Hypothalamus (tissue), 51 donors: ENCODE measurements at places on chromosomes 5 and 9.
A peak's percentile ranks its signal among the peaks of the same experiment; 100 is the strongest.

DNA sequence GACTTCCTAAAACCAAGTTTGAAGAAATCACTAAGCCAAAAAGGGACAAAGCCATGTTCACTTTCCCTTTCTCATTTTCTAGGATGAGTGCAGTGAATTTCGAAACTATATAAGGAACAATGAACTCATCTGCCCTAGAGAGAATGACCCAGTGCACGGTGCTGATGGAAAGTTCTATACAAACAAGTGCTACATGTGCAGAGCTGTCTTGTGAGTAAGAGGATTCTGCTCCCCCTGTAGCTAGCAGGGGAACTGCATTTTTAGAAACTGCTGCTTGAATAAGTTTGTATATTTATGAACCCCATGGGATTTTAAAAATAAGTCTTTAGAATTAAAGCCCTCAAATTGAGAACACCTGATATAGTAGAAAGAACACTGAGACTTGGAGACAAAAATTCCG lies 42.7 kb upstream of the SPINK14 start:
- no peak for DNase-seq

- no peak for DNase-seq
Measured at GRCh38 chr5:17196697-17197096, 20.7 kb upstream of the BASP1 start.

GRCh38 chr9:112495614-112496013 lies 9.0 kb downstream of the KIAA1958 start:
- DNase-seq: no peak

- no peak for DNase-seq
Measured at GRCh38 chr5:126692971-126693370, 84.0 kb upstream of the LMNB1 start.

DNA sequence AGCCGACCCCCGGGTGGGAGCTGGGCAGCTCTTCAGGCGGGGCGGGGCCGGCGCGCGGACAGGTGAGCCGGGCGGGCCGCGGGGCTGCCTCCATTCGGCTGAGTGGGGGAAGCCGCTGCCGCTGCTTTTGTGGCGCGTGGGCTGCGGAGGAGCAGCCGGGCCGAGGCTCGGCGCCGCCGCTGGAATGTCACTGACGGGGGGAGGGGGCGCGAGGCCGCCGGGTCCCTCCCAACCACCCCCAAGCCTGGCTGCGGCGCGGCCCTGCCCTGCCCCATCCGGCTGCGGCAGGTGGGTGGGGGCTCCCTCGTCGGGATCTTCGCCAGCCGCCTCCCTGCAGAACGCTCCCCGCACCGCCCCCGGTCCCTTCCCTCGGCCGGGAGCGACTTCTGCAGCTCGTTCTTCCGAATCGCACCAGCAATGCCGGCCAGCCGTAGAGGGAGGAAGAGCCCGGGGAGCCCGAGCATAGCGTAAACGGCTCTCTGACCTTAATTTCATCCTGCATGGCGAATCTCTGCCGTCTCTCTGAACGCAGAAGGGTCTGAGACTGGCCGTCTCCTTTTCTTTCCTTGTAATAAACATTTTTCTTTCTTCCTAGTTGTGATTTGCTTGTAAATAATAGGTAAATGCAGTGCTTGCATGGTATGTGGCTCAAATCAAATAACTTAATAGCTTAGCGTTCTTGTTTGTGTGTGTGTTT lies 505 bp downstream of the SPTAN1 start:
- peak; percentile 35 for DNase-seq

DNA sequence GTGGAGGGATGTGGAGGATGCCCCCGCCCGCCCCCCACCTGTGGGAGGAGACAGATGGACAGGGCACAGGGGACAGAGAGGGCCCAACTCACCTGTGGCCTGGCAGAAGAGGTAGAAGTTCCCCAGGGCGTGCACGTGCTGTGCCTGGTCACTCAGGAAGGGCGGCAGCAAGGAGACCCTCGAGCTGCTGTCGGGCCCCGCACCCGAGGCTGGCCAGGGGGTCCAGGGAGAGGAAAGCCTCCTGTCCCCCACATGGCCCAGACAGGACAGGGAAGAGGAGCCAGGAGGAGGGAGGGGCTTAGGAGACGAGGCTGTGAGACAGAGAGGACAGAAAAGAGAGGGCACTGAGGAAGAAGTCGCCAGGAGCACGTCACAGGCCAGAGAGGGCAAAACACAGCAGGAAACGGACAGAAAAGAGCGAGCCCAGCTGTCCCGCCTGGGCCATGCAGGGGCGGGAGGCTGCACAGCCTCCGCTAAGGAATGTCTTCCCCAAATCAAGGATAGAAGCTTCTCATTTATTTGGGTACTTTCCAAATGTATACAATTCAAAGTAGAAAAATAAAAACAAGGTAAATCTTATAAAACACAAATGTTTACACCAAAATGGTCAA lies 58.5 kb downstream of the SECISBP2 start:
- DNase-seq: no peak

- DNase-seq: no peak
Measured at GRCh38 chr5:4523038-4523437, 617.1 kb upstream of the ADAMTS16 start.

GRCh38 chr9:76592091-76592973 lies 133.3 kb downstream of the GCNT1 start:
- DNase-seq: no peak

- DNase-seq: no peak
Measured at GRCh38 chr5:170275376-170275994, 22.1 kb downstream of the LCP2 start.

- DNase-seq: no peak
Measured at GRCh38 chr9:93007529-93008058, 50.9 kb upstream of the SUSD3 start.

GRCh38 chr5:150525781-150526180 lies 17.9 kb downstream of the NDST1 start:
- DNase-seq: no peak

DNA sequence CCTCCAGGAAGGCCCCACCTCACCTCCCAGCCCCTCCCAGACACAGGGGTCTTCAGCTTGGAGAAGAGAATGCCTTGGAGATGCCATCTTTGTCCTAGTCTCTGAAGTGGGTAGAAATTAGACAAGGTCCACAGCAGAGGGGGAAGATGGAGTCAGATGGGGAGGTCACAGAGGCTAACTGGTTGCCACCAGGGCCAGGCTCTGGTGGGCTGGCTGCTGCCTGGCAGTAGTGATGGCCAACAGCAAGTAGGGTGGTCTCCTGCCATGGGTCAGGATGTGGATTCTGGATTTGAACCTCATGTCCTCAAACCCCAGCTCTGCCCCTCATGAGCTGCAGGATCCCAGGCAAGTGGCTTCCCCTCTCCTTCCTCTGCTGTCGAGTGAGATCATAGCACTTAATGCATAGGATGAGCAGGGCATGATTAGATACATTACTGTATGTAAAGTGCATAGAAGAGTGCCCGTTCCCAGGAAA lies 38.7 kb upstream of the NEK6 start:
- no peak for DNase-seq

GRCh38 chr5:65874241-65874640 lies 52.1 kb upstream of the ERBIN start:
- no peak for DNase-seq

- DNase-seq: no peak
Measured at GRCh38 chr5:148993283-148993936, 69.5 kb downstream of the SH3TC2 start.

GRCh38 chr5:90153031-90153430 lies 256.5 kb downstream of the CETN3 start:
- no peak for DNase-seq
